IMR-90 (cell line): ENCODE measurements at places on chromosomes 5 and 9. TPM values are rescaled to one million over a fixed set of nuclear protein-coding genes. Genes with fewer than 3 reads are reported as not detected.

- no peak for DNase-seq
Observed at GRCh38 chr9:87751868-87752267, 25.9 kb downstream of the CTSL start.

DNA sequence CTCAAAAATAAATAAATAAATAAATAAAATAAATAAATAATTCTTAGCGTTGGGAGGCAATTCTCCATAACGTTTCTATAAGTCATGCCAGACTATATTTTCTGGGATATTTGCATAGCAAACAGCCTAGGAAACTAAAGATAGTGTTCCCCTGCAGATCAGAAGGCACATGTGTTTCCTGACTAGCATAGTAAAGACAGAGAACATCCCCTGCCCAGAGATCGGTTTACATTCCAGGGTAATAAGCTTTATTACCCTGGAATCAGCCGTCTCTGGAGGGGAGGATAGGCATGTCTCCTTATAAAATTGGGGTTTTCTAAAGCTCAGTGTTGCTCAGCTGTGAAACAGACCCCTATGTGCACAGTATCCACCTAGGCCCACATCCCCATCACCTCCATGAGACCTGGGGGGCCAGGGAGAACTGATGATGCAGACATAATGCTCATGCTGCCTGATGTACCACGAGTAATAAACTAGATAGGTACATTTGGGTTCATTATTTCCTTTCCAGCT, 36.9 kb upstream of the IFNK start:
- no peak for DNase-seq

GRCh38 chr9:91770229-91770628, 179.8 kb downstream of the ROR2 start:
- no peak for DNase-seq

DNA sequence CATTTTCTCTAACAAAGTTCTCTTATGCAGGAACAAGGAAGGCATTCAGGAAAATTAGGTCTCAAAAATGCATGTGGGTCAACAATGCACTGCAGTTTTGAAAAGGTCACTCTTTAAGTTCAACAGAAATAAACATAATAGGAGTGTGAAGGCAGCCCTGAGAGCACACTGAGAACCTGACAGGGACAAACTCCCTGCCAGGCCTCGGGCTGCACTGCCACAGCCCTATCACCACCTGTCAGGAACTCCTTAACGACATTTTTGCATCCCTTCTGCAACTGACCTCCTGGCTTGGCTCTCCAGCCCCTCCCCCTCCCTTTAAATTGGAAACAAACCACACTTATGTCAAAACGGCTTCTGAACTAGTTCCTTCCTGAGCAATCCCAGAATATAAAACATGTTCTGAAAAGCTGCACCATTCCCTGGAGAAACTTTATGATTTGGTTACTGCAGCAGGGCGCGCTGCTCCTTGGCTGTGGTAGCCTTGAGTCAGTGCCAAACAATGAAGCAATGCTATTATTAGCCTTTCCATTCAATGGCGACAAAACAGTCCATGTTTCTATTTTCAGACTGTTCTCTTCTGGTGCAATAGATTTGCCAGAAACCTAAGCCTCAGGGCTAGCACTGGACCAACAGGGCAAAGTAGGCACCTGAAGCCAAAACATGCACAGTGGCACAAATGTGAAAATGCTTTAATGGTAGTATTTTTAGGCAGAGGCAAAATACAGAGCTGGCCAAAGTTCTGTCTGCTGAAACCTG, 160.1 kb upstream of the ZNF608 start:
- DNase-seq = peak; percentile 79

- no peak for DNase-seq
Observed at GRCh38 chr5:160847526-160848085, 4.4 kb downstream of the ATP10B start.

DNA sequence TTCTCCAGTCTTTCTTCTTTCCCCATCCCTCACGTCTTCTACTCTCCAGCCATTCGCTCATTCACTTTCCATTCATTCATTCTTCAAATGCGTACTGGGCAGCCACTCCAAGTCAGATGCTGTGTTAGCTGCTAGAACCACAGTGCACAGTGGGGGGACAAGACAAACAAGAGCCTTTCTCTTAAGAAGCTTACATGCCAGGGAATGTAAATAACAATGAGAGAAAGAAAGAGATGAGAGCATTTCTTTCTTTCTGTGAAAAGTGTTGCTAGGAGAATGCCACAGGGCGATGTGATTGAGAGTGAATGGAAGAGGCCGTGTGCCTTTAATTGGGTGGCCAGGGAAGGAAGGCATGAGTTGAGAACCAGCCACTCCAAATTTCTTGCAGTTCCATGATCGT, 46.3 kb upstream of the SMIM23 start:
- DNase-seq = no peak

DNA sequence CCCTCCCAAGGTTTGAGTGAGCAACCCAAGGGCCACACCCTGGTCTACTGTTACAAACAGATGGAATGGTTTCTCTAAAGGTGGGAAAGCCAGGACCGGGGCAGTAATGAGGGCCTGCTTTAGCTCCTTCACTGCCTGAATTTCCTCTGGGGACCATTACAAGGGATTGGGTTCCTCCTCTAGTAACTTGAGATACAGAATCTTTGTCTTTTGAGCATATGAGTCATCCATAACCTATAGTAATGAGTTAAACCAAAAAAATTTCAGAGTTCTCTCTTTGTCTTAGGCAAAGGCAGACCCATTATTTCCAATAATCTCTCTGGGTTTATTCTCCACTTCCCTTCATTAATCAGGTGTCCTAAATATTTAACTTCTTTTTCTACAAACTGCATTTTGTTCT, 618.8 kb downstream of the HINT1 start:
- no peak for DNase-seq

DNA sequence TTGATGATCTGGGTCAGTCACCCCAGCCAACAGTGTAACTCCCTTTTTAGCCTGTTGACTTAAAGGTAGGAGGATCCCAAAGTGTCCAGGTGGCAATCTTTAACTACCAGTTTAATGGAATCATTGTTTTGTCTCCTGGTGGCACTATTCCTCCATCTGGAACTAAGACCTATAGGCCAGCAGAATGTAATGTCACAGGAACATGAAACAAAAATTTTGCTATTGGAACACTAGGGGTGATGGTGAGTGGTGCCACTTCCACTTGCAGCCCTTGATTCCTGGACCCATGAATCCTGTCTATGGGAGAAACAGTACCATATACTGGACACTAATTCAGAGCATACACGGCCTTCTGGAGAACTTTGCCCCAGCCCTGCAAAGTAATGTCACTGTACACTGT, 219.5 kb upstream of the RASA1 start:
- no peak for DNase-seq

- no peak for DNase-seq
Observed at GRCh38 chr5:33774341-33774740, 117.4 kb downstream of the ADAMTS12 start.

DNA sequence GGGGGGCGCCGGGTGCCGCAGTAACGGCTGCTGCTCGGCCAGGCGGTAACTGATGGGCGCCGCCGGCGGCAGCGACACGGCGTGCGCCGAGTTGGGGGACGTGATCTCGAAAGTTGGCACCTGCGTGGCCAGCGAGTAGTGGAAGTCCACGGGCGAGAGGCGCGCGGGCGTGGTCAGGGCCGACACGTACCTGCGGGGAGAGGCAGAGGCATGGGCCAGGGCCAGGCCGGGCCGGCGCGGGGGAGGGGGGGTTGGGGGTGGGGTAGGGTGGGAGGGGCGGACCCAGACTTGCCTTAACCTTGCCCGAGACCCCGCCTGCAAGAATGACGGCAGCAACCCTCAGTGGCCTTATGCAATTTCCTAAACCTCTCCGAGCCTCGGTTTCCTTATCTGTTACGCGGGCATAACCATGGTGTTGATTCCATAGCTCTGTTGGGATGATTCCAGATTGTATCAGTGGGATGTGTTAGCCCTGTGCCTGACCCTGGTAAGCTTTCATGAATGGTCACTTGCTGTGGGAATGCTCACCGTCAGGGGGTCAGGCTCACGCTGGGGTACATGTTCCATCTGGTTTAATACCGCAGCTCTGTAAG, 53.0 kb downstream of the PSD2 start:
- DNase-seq = no peak

GRCh38 chr9:130639866-130640555, 24.4 kb upstream of the PRDM12 start:
- no peak for DNase-seq

- no peak for DNase-seq
Observed at GRCh38 chr9:286071-286740, 71.5 kb downstream of the DOCK8 start.

GRCh38 chr5:78888580-78889368, 96.3 kb downstream of the ARSB start:
- DNase-seq = no peak

DNA sequence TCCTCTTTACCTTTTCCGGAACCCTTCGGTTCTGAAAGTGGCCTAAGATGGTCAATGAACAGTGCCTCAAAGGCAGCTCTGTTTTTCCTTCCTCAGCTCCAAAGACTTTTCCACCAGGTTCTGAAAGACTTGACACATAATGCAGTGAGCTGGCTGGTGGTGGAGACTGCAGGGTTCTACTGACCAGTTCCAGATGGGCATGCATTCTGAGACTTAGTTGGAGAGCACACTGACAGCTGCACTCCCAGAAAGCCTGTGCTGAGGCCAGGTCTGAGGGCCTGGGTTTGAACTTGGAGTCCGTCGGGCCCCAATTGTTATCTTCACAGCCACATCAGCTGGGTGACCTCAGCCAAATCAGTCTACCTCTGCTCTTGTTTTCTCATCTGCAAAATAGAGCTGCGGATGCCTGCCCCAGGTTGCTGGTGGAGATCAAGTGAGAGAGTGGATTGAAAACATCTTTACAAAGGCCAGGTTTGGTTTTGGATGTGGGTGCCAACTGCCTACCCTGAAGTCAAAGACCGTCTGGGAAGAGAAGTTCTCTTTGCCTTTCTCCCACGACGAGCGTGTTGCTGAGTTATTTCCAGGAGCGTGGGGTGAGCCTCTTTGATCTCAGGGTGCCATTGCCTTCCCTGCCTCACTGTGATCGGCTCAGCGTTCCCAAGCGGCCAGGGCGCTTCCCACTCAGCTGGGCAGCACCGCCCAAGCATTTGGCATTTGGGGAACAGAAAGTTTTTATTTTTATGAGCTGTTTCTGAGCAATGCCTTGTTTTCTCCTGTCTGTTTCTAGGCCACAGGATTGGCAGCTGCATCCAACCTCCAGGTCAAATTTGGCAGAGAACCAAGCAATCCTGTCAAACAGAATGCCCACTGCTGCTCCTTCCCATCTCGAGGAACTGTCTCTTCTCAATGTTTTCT, 54.9 kb downstream of the RAD23B start:
- DNase-seq = no peak

GRCh38 chr5:113598926-113599325, 85.4 kb downstream of the YTHDC2 start:
- DNase-seq = no peak

DNA sequence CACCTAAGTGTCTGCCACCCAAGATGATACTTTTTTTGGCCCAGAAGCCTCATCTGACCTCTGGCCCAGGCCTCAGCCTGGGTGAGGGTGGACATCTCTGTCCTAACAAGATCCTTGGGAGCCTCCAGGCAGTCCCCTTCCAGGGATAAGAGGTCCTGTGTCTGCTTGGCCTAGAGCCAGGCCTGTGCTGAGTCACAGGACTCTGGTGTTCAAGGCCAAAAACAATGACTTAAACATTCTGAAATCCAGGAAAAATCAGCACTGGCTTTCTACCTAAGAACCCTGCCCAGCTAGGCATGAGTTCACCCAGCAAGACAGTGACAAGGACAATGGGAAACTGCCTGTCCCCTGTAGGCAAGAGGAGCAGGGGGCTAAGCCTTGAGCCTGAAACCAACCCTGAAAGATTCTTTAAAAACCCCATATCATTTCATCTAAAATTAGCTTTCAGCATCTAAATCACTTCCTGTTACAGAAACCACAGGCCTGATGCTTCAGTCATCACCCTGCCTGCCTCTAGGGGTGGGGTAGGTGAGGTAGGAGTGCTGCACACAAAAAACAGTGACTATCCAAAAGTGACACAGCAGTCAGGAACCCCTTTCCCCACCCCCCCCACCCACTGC, 29.9 kb downstream of the CSF2 start:
- DNase-seq = peak; percentile 96

GRCh38 chr5:180548563-180548962, 42.7 kb downstream of the SCGB3A1 start:
- DNase-seq = no peak

DNA sequence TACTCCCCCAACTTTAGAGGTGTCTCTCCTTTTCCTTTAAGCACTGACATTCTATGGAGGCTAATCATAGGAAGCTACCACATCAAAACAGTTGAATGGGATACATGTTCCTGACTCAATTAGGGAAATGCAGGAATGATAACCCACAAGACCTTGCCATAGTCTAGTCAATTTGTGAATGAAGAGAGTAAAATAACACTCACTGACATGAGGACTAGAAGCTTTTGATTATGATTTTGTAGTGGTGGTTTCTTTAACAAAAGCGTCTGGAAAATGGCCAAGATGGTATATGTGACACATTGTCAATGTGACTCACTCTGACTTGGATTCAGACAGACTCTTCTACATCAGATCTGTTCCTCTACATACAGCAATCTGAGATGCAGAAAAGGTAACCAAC, 13.7 kb upstream of the PRELID2 start:
- peak; percentile 77 for DNase-seq

DNA sequence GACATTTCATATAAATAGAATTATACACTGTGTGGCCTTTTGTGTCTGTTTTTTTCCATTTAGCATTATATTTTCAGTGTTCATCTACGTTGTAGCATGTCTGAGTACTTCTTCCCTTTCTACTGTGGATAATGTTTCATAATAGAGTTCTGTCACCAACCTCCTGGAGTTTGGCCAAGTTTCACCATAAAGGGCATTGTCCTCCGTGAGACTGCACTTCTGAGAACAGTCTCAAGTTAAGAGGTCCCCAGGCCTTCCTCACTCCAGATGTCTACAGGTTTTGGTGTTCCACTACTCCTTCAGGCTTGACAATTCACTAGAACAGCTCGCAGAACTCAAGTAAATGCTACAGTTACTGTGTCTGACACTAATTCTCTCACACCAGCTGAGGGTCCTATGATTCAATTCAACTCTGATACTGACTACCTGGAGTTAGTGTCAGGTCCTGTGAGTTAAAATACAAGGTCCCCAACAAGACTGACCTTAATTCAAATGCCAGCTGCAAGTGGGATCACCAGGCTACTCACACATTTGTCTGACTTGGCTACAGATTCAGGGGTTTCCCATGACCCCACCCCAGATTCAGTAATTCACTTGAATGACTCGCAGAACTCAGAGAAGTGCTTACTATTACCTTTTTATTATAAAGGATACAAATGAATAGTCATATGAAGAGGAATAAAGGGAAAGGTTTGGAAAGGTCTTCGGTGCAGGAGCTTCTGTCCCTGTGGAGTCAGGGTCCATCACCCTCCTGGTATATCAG, 31.1 kb downstream of the SLC35A4 start:
- no peak for DNase-seq

GRCh38 chr5:149798466-149798865, 68.4 kb downstream of the PPARGC1B start:
- DNase-seq = no peak

- no peak for DNase-seq
Observed at GRCh38 chr9:123218831-123219230, 49.6 kb downstream of the STRBP start.

- DNase-seq = no peak
Observed at GRCh38 chr9:114558027-114558675, 29.4 kb upstream of the ATP6V1G1 start.

GRCh38 chr5:5340206-5340729, 82.2 kb upstream of the ICE1 start:
- DNase-seq = peak; percentile 83

PHF2 gene
- 9.5 and 9.6 TPM in 2 replicates for polyA plus RNA-seq

SPATA31C1 gene
- polyA plus RNA-seq = not detected in 2 replicates

ADRB2 gene
- polyA plus RNA-seq = 1.6 and 2.7 TPM in 2 replicates

THBS4 gene
- polyA plus RNA-seq = 0.53 and 0.92 TPM in 2 replicates

SPATA31E1 gene
- polyA plus RNA-seq = 0.03 and 0.04 TPM in 2 replicates

PSAT1 gene
- 52.2 and 77.2 TPM in 2 replicates for polyA plus RNA-seq

PCSK1 gene
- polyA plus RNA-seq = not detected in 2 replicates

IGFBPL1 gene
- not detected in 2 replicates for polyA plus RNA-seq
